ENCODE measurements at places on chromosomes 4 and X.

GRCh38 chr4:152451496-152451895 is 84.4 kb downstream of the FBXW7 start:
- no peak for DNase-seq

DNA sequence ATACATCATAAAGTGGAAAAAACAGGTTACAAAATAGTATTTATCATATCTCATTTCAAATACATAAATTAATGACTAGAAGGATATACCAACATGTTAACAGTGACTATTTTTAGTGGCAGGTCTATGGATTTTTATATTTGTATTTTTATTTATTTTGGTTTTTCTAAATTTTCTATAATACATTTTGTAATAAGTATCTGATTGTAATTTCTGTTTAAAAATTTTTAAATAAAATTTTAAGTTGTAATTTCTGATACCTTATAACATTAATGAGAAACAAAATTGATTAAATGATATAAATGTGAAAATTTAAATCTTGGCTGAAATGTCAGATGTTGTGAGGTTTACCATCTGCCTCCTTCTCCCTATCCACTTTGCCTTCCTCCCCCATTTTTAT is 2.5 kb downstream of the NONO start:
- no peak for DNase-seq

- peak; percentile 89 for DNase-seq
These were observed at the start of gene NLGN4X for GRCh38 chrX:6228720-6229119. NLGN4X (minus strand) TSS chrX:6228867; CDS start chrX:6151466, 77,401 bp downstream.

DNA sequence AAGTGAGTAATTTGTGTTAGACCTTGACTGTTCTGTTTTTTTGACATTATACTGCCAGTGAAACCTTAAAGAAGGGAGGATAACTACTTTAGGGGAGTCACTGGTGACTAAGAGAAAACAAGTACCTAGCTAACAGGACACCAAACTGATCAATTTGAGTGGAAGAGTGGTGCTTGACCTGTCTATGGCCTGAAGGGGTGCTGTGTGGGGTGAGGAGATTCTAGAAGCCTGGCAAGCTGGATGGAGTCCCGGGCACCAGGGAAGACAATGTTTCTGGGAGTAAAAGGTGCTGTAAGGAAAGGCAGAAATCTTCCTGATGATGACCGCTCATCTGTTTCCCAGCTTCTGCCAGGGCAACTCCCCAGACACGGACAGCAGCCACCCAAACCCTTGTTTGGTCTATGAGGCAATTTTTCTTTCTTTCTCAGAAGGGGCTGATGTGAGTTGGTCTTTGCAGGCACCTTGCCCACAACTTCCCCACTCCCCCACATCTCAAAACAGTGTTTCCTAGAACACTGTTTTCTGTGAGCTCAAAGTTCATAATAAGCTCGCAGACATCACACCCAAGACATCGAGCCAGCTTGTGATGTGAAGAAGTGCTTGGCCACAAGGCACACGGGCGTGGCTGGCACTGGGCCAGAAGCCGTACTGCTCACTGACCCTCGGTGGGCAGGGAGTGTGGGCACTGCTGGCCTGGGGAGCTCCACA is 4.6 kb downstream of the TXK start:
- no peak for DNase-seq

DNA sequence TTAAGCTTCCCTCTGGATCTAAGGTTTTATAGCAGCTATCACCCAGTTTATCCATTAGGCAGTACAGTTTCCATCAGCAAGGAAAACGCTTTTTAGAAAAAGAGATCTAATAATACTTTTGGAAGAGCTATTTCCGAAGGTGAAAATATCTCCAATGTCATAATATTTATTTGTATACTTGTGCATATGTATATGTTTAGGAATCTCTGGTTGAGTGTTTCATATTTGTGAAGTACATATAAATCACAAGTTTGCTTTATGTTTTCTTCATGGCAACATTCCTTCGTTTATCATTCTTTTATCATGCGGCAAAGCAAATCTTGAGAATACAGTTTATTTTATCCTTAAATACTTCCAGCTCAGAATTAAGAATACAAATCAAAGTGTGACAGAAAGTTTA is 6.2 kb upstream of the PCDH18 start:
- no peak for DNase-seq

DNA sequence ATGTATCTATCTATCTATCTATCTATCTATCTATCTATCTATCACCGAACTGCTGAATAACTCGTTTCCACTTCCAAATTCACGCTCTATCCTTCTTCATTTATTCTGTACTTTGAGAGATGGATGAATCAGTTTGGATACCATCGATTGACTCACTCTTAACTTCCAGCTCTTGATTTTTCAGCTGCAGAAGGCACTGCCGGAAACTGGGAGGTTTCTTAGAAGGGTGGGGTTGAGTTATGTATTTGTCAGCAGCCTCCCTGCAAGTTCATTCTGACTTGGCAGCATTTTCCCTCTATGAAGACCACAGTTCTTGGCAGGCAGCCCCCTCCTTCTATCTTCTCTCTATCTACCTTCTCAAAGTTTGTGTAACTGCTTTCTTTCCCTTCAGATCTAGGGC is 112.0 kb upstream of the MAGEB18 start:
- DNase-seq = no peak

- DNase-seq = no peak
These were observed 3.5 kb upstream of the SERTM2 start for GRCh38 chrX:111507933-111508332.

DNA sequence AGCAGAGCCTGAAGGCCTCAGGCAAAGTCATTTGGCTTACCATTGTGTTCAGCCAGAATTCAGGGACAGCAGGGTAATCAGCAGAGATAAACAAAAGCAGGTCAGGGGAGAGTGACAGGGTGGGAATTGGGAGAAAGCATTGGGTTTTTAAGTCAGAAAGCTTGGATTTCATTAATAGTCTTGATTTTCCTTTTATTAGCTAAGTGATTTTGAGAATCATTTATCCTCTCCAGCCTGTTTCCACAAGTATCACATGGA is 410.1 kb downstream of the HNRNPD start:
- no peak for DNase-seq

DNA sequence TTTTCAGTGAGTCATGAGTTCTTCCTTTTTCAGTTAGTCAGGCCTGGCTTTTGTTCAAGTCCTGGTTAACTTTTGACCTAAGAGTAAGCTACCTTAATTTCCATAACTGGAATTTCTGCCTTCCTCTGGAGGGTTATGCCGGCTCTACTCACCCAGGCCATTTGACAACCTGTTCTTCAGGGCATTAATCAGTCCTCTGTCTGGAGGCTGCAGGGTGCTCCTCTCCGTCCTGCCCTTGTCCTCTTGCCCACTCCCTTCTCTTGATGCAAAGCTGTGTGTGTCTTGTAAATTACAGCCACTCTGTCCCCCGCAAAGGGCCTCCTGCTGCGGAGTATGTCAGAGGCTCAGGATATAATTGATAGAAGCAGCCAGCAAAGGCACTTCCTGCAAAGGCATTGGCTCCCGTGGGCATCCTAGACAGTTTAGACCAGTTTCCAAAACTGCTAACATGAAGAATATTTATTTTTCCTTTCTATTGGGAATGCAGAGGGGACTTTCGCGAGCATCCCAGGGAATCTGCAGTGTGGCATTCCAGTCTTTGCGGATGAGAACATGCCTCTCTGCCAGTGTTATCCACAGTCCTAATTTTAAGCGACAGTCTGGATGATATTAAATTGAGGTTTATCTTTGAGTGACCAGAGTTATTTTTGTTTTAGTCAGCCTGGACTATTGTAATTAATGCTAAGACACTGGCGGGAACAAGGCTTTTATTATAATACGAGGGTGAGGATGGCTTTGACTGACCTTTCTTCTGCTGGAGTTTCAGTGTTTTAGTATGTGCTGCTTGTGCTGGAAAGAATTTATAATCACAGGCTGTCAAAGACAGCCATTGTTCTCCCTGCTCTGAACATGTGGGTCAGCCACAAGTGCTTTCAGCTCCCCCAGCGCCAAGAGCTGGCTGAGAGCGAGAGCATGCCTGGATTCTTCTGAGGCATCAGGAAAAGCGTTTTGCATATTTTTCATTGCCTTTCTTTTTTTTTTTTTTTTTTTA is 74.2 kb downstream of the LIMCH1 start:
- DNase-seq = peak; percentile 90

DNA sequence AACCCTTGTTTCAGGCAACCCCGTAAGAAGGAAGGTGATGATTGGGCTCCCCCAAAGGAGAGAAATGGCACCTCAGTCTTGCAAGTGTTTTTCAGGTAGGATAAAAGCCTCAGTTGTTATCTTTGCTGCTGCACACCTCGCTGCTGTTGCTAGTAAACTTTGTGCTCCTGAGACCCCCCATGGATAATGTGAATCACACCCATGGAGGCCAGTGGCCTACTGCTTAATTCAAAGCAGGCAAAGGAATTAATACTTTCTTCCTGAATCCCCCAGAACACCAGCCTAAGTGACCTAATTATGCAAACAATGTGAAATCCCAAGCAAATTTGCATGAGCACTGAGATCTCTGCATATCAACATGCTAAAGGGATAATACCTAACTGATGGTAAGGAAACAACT is 337.5 kb downstream of the GRIA2 start:
- peak; percentile 83 for DNase-seq

- DNase-seq = no peak
These were observed 1028.4 kb upstream of the INTU start for GRCh38 chr4:126604268-126604867.

GRCh38 chr4:21102667-21103066 is 402.4 kb downstream of the PACRGL start:
- DNase-seq = no peak

DNA sequence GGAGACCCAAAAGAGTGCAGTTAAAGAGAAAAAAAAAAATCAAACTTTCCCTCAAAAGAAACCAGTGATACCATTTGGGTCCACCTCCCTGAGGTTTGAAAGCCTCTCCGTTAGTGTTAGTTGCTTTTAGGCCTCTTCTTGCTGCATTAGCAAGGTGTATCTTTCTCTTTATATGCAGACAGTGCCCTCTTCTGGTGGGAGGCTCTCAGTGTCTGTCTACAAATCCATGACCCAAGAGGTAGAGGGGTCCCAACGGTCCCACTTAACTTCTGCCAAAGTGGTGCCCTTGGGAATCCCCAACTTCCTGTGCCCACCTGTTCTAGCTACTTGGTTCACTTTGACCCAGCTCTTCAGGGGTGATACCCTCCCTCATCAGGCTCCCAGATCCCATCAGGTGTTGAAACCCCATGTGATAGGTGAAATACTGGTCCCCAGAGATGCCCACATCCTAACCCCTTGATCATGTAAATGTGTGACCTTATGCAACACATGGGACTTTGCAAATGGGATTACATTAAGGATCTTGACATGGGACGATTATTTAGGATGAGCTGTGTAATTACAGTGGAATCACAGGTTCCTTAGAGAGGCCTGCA is 63.7 kb upstream of the CD99 start:
- DNase-seq = no peak

- no peak for DNase-seq
These were observed 12.7 kb upstream of the TET2 start for GRCh38 chr4:105133976-105134375.

DNA sequence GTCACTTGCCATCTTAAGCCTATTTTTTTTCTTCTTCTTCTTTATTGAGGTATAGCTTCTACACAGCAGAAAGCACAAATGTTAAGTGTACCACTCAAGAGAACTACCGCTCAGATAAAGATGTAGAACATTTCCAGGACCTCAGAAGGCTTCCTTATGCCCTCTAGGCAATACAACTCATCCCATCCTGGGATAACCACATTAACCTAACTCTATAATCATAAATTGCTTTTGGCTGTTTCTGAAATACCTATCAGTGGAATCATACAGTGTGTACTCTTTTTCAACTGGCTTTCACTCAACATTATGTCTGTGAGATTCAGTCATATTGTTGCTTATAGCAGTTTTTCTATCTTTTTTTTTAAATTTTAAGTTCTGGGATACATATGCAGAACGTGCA is 51.7 kb downstream of the ARFIP1 start:
- no peak for DNase-seq

- no peak for DNase-seq
These were observed 9.7 kb upstream of the IQCM start for GRCh38 chr4:149825336-149825735.

- no peak for DNase-seq
These were observed 30.3 kb downstream of the NSDHL start for GRCh38 chrX:152861116-152861515.

DNA sequence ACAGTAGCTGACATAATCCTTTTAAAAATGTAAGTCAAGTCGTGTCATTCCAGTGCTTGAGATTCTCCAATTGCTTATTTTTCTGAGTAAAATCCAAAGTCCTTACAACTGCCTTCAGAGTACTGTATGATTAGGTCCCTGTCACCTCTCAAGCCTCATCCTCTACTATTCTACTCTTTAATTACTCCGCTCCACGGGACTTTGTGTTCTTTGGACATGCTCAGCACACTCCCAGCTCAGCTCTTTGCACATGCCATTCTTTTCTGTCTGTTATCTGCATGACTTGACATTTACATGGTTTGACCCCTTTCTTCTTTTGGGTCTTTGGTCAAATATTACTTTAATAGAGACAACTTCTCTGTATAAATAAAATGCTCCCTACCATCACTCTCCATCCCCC is 15.1 kb downstream of the FAM47E start:
- DNase-seq = no peak

DNA sequence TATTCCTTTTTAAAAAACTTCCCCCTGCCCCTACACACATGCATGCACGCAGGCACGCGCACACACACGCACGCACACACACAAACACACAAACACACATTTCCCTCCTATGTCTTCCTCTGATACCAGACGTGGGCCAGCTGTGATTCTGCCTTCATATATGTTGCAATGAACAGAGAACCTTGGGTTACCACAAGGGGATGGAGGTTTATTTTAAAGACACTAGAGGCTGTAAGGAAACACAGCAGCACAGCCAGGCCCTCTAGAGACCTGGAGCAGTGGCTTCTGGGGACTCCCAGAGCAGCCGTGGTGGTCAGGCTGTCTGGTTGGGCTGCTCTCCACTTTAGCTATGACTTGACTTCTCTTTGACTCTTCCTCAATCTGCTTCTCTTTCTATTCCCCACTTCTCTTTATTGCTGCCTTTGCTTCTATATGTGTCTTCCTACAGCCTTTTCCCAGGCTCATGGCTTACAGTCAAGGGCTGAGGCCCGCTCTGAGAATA is 3.2 kb upstream of the TLR10 start:
- DNase-seq = no peak

- no peak for DNase-seq
These were observed 57.6 kb upstream of the UBQLN2 start for GRCh38 chrX:56505866-56506265.

DNA sequence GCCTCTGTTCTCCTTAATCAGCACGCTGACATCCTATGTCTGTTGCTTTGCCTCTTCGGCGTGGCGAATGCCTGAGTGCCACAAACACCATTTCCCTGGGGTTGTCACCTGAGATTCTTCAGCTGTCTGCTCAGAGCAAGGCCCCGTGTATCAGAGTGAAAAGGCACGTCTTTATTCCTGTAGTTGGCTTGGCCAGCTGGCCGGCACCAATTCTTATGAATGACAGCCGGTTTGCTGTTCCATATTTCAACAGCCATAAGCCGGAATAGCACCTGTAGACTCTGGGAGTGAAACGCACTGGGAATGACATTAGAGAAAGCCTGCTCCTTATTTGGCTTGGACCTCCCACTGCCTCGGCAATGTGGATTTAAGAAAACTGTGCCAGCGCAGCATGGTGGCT is 89.3 kb downstream of the MGST2 start:
- no peak for DNase-seq

GRCh38 chr4:78776729-78777575 is 802 bp downstream of the BMP2K start:
- DNase-seq = peak; percentile 14

GRCh38 chrX:133674726-133675470 is 259.6 kb upstream of the GPC4 start:
- DNase-seq = peak; percentile 67

All from NCI-H526 (cell line).